Dermis blood vessel endothelial cell (primary cell): ENCODE measurements at places on chromosomes 11 and 22. TPM values are rescaled to one million over a fixed set of nuclear protein-coding genes. Genes with fewer than 3 reads are reported as not detected.
A peak's percentile ranks its signal among the peaks of the same experiment; 100 is the strongest.

GRCh38 chr11:832529-833113 is at the start of gene CD151:
TSS of gene CD151 (plus strand) at chr11:832952. CDS start at chr11:836070, 3,118 bp downstream.
- peak; percentile 69 for DNase-seq

DNA sequence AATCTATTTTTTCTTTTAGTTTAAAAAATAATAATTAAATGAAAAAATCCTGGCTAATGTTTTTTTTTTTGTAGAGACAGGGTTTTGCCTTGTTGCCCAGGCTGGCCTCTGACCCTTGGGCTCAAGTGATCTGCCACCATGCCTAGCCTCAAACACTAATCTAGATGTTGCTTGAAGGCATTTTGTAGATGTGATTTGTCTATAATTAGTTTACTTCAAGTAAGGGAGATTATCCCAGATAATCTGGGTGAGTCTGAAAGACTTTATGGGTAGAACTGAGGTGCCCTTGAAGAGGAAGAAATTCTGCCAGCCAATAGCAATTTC is 38.6 kb upstream of the RBFOX2 start:
- DNase-seq, result no peak

DNA sequence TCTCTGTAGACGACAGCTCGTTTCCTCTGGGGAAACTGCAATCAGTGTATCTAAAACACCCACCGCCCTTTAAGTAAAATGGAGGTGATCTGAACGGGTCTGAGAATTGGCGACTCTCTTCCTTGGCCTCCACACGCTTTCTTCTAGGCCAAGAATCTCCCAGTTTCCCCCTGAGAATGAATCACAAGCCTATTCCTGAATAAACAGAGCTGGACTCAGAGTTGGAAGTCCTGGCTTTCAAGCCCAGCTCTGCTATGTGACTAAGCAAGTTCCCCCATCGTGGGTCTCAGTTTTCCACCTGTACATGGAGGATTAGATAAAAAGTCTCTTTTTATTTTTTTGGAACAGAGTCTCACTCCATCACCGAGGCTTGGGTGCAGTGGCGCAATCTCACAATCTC is 200.4 kb downstream of the MN1 start:
- DNase-seq, result no peak

PLAAT3 gene
- 59.1 and 85.3 TPM in 2 replicates for total RNA-seq

POU2AF1 gene
- not detected in 2 replicates for total RNA-seq

UCP3 gene
- 0.28 and 0.34 TPM in 2 replicates for total RNA-seq

GRCh38 chr11:109894242-109894641 is 198.9 kb upstream of the ZC3H12C start:
- no peak for DNase-seq

PIWIL4 gene
- total RNA-seq, result 0.79 and 1.2 TPM in 2 replicates

- DNase-seq, result no peak
These were observed 110.0 kb upstream of the KIRREL3 start for GRCh38 chr11:127110542-127110941.

DNA sequence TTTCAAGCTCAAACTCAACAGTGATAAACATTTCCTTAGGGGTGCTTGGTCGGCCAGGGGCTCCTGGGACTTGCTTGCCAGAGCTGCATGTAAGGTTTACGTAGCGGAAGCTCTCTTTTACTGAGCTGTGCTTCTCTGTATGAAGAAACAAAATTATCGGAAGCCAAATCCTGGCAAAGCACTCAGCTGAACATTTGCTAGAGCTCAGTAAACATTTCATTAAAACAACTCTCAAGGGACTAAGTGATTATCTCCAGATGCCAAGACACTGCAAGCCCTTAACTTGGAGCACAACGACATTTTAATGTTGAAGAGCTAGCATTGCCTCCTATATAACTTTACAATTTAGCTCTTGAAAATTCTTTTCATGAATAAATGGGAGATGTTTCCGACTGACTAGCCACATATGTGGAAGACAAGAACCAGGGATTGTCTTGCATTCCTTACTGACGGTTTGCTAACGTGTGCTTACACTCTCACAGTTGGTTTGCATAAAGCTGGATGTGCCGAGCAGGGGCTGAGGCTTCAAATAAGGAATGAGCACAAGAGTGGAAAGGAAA is 43.4 kb downstream of the SCUBE2 start:
- no peak for DNase-seq

- peak; percentile 28 for DNase-seq
These were observed 328.3 kb downstream of the TBC1D22A start for GRCh38 chr22:47090591-47091245.

DERL3 gene
- 0.68 and 1.3 TPM in 2 replicates for total RNA-seq

RTCB gene
- total RNA-seq, result 151 and 175 TPM in 2 replicates

- no peak for DNase-seq
These were observed 77.7 kb downstream of the KCNC1 start for GRCh38 chr11:17812091-17812864.

BDNF gene
- total RNA-seq, result 0.60 and 0.85 TPM in 2 replicates

- peak; percentile 71 for DNase-seq
These were observed 72.1 kb upstream of the YWHAH start for GRCh38 chr22:31872209-31872608.

KCTD14 gene
- total RNA-seq, result 0.51 and 1.1 TPM in 2 replicates

DRD2 gene
- not detected in 2 replicates for total RNA-seq

GRCh38 chr11:117766576-117766975 is 30.4 kb downstream of the DSCAML1 start:
- no peak for DNase-seq

PKDREJ gene
- under 0.01 TPM in 1 of 2 replicates, not detected in the other for total RNA-seq

DNA sequence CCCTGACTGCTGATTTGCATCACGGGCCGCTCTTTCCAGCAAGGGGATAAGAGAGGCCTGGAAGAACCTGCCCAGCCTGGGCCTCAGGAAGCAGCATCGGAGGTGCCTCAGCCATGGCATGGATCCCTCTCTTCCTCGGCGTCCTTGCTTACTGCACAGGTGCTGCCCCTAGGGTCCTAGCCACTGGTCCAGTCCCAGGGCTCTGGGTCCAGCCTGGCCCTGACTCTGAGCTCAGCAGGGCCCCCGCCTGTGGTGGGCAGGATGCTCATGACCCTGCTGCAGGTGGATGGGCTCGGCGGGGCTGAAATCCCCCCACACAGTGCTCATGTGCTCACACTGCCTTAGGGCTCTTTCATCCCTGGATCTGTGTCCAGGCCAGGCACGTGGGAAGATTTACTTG is 7.0 kb upstream of the IGLL5 start:
- DNase-seq, result no peak

- no peak for DNase-seq
These were observed 9.6 kb upstream of the TP53I11 start for GRCh38 chr11:44960200-44960845.

- no peak for DNase-seq
These were observed 40.6 kb upstream of the CRTAM start for GRCh38 chr11:122797651-122798050.

- DNase-seq, result no peak
These were observed 46.0 kb upstream of the CCDC34 start for GRCh38 chr11:27409049-27409448.

NTM gene
- 0.09 and 0.51 TPM in 2 replicates for total RNA-seq

- DNase-seq, result no peak
These were observed 10.8 kb downstream of the GNB1L start for GRCh38 chr22:19843857-19844376.

DNA sequence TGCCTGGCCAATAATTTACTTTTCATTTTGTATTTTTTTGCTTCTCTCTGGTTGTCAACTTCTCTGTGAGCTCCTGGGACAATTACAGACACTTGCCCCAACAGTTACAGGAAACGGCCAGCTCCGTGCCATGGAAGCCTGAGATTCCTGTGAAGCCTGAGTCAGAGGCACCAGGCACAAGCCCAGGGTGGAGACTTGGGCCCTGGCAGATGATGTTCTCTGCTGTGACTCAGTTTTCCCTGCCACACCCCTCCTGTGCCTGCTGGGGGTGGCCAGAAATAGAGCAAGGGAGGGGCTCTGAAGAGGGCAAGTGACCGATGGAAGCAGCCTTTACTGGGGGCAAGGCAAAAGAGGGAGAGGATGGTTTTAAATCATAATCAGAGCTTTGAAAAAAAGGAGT is 4.9 kb downstream of the ATP5MGL start:
- DNase-seq, result peak; percentile 93

DNA sequence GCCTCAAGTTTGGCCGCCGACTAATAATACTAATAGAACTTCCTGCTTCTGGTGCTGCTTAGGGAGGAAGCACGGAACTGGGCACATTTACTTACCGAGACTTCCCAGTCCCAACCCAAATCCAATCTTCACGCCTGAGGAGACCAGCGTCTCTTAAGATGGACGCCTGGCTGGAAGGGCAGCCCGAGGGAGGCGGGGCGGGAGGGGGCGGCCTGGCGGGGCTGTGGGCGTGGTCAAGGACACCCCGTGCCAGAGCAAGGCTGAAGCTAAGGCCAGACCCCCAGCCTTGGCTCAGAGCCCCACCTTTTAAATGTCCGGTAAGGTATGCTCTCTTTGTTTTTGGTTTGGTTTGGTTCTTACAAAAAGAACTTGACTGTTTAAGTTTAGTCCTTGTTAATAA is at the start of gene GDPD4:
Gene GDPD4, minus strand, starts transcription at position 177 of the 400 bp plus-strand sequence. CDS start 16,549 bp downstream, outside the sequence.
- DNase-seq, result no peak

LIF gene
- total RNA-seq, result 1.1 and 1.7 TPM in 2 replicates

GRCh38 chr11:119545978-119546915 is 123.3 kb upstream of the THY1 start:
- DNase-seq, result no peak

DNA sequence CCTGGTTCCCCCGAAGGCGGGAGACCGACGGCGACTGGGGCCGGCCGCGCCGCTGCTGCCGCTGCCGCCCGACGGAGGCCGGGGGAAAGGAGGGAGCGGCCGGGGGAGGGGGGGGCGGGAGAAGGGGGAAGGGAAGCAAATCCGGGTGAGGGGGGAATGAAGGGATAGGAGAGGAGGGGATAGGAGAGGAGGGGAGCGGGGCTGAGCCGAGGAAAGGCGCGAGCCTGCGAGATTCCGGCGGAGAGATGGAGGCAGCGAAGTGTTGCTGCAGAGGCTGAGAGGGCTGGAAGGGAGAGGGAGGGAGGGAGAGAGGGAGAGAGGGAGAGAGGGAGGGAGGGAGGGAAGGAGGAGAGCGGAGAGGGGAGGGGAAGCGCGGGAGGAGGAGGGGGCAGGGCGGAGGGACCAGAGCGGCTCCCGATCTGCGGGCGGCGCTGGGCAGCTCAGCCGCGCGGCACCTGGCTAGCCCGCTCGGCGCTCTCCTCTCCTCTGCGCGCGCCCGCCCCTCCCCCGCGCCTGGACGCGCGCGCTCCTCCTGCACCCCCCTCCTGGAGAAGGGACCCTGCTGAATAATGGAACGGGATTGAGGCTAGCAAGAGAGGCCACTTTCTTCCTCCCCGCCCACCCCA is 52.3 kb downstream of the SLC22A12 start:
- no peak for DNase-seq

DNA sequence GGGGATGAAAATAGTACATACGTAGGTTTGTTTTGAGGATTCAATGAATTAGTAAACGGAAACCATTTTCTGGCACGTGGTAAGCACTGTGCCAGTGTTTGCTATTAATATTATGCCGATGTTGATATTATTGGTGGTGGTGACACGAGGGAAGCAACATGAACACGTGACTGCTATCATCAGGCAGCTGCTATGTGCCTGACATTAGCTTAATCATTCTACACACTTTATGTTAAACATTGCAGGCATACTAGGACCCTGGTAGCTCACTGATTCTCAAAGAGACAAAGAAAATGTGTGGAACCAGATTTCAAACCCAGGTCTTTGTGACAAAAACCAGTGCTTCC is 656 bp downstream of the SRRD start:
- DNase-seq, result peak; percentile 35

- DNase-seq, result peak; percentile 24
These were observed 5.0 kb upstream of the RASL10A start for GRCh38 chr22:29320546-29320945.
